ENCODE measurements at places on chromosomes 1 and 21.

- no peak for DNase-seq
Observed at GRCh38 chr1:157641177-157641576, 43.3 kb upstream of the FCRL4 start.

DNA sequence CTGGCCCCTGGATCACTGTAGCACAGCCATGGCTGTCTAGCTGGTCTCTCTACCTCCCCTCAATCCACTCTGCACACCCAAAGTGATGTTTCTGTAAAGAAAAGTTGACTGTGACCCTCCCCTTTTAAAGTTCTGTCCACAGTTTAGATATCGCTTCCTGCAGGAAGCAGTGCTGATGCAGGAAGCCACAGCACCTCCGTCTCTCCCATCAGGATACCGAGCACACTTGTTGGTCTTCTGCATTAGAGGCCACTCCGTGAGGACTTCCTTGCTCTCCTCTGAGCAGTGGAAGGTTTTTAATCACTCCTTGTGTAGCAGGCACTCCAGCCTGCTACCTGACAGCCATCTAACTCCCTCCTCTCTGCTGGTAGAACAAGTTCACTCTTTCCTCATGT is 69.5 kb downstream of the GADD45A start:
- DNase-seq = no peak

GRCh38 chr1:198449727-198450433 is 90.6 kb downstream of the ATP6V1G3 start:
- no peak for DNase-seq

- no peak for DNase-seq
Observed at GRCh38 chr21:42498012-42498411, 2.0 kb upstream of the RSPH1 start.

- no peak for DNase-seq
Observed at GRCh38 chr1:107990606-107991005, 25.6 kb upstream of the VAV3 start.

GRCh38 chr1:228039006-228039903 is 32.5 kb downstream of the WNT3A start:
- DNase-seq = no peak

DNA sequence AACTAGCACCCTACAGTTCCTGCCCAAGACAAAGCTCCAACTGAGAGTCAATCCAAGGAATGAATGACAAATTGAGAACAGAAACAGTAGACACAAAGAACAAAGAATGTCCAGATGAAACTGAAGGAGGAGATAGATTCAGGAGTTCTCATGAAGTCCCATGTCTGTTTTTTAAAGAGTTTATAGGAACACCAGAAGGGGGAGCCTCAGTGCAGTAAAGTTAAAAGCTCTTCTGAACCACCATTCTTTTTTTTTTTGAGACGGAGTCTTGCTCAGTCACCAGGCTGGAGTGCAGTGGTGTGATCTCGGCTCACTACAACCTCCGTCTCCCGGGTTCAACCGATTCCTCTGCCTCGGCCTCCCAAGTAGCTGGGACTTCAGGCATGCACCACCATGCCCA is 323.6 kb downstream of the MRPL39 start:
- no peak for DNase-seq

DNA sequence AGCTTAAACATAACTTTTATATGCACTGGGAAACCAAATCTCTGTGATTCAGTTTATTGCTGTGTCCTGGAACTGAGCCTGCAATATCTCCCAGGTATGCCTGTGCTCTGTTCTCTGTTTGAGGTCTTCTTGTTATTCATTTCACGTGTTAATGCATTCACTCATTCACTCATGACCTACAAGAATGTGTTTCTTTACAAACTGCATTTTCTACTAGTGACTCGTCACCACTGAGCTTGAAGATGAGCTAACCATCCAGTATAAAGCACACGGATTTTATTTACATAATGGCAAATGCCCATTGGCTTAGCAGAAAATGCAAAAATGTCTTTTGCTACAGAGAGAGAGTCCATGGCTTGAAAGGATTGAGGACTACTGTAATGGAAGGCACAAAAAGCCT is 75.0 kb upstream of the DUSP10 start:
- DNase-seq = no peak

- no peak for DNase-seq
Observed at GRCh38 chr1:25683731-25684130, 67.1 kb downstream of the MAN1C1 start.

DNA sequence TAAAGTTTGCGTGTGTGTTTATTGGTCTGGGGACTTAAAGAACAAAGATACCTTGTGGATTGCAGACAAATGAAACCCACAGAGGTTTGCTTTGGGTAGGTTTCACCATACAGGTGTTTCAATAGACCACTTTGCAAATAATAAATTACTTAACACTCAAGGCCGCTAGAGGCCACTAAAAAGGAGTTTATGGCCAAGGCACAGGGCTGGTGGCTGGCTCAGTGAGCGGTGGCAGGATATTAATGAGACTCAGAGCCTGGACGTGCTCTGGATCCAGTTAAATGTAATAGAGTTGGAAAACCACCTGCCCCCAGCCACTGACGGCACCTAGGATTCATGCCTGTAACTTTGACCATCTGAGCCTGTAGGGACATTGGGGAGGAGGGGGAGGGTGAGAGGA is 44.5 kb downstream of the LRRC38 start:
- no peak for DNase-seq

GRCh38 chr1:178869119-178869697 is 1.7 kb downstream of the ANGPTL1 start:
- DNase-seq = no peak

GRCh38 chr1:30089024-30089430 is 634.4 kb downstream of the MATN1 start:
- no peak for DNase-seq

DNA sequence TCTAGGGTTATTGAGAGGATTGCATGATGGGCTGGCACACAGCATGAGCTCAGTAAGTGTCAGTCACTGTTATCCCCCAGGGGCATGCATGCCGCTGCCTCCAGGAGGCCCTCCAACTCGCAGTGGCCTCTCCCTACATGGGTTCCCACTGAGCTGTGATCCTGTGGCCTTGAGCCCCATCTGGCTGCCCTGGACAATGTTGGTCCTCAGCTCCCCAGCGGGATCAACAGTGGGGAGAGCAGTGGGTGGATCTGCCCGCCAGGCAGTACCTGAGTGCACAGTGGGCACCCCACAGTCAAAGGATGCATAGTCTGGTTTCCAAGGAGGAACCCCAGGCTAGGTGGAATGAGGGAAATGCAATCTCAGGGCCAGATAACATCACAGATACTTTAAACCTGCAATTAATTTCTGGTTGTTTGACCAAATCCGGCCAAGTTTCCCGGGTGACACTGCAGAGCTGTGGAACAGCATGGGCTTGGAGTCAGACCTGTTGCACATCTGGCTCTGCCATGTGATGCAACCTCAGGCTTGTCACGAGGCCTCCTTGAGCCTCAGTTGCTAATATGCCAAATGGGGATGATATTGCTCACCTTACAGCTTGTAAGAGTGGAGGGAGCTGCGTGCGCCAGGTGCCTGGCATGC is 9.3 kb downstream of the PADI3 start:
- DNase-seq = no peak

DNA sequence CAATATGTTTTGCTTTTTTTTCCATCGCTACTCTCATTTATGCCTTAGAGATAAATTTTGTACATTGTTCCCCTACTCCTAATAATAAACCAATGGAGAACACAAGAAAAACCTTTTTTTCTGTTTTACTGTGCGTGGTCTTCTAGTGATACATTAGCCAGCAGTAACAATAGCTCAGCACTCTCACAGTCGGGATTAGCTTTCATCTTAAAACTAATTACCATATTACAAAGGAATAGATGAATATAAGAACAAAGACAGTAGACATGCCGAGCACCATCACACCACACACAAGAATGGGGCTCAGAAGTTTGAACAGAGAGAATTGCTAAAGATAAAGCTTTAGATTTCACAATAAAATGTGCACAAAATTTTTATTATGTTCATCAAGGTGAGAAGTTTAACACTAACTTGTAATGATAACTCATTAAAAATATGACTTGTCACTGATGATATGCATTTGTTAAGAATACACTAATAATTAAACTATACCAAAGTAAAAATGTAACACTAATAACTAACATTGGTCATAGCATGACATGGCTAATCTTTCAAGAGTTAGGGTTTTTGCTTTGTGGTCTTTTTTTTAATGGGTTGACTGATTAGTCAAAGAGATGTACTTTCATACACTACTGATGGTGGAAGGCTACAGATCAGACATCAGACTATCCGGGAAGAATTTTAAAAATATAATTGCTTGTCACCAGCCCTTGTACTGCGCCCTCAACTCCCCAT is 61.8 kb downstream of the EXTL2 start:
- DNase-seq = no peak

- no peak for DNase-seq
Observed at GRCh38 chr21:38980416-38981313, 174.9 kb downstream of the ETS2 start.

GRCh38 chr1:97281962-97282361 is 560.4 kb downstream of the PTBP2 start:
- DNase-seq = no peak

All from GOT3 (cell line).